ENCODE measurements at places on chromosomes 6 and 20. TPM values are rescaled to one million over a fixed set of nuclear protein-coding genes. Genes with fewer than 3 reads are reported as not detected.

GRCh38 chr6:45543298-45544235 lies 165.8 kb upstream of the SUPT3H start:
- peak; percentile 77 for DNase-seq

DNA sequence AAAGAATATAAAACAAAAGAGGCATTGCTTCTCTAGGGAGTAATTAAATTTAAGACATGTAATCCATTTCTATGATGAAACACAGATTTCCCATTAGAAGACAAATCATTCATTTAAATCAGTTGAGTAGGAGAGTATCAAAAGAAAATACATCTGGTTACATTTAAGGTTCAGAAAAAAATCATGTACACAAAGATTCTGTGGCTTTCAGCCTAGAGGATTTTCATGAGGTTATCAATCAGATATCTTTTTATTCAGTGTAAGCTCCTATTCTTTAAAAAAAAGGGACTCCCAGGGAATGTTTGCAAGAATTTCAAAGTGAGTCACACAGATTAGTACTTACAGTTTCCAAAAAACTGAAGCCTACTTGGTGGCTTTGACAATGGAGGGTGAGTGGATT lies 24.9 kb downstream of the COL21A1 start:
- no peak for DNase-seq

The LY86 gene
- total RNA-seq: not detected

The CDH22 gene
- total RNA-seq: not detected

GRCh38 chr6:56902641-56903464 lies 52.1 kb upstream of the BEND6 start:
- peak; percentile 76 for DNase-seq

DNA sequence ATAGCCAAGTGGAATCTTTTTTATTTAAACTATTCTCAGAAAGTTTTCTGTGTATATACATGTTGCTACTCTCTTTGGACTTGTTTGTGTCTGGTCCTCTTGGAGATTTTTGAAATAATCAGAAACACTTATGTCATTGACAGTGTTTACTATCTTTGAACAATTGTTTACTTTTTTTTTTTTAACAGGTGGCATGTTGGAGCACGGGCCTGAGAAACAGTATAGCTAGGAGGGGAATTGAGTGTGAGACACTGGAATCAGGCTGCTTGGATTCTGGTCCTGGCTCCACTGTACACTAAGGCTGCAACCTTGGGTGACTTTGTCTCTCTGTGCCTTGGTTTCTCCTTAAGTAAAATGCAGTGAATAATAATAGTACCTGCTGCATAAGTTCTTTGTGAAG lies 279.6 kb downstream of the PRL start:
- peak; percentile 67 for DNase-seq

Measured in IMR-90 (cell line).